Cardiac muscle cell (in vitro differentiated cells and primary cell): ENCODE measurements at places on chromosomes 13 and 19. TPM values are rescaled to one million over a fixed set of nuclear protein-coding genes. Genes with fewer than 3 reads are reported as not detected.

COLGALT1 gene
- total RNA-seq: 62.9 and 93.5 TPM in 2 replicates

LILRA6 gene
- 0.15 and 0.18 TPM in 2 replicates for total RNA-seq

RETN gene
- total RNA-seq: not detected in 2 replicates

EFNB2 gene
- total RNA-seq: 10.9 and 11.1 TPM in 2 replicates

HSH2D gene
- not detected in 2 replicates for total RNA-seq

ZNF44 gene
- 8.2 and 10.9 TPM in 2 replicates for total RNA-seq

TPRX1 gene
- total RNA-seq: not detected in 2 replicates

ZNF66 gene
- total RNA-seq: 5.0 and 5.5 TPM in 2 replicates

ELANE gene
- not detected in 2 replicates for total RNA-seq

SLC10A2 gene
- total RNA-seq: not detected in 2 replicates

DAND5 gene
- total RNA-seq: 0.67 TPM in 1 of 2 replicates, not detected in the other

RPL21 gene
- 367 and 371 TPM in 2 replicates for total RNA-seq

TEX29 gene
- not detected in 2 replicates for total RNA-seq

FCER2 gene
- not detected in 2 replicates for total RNA-seq

IFI30 gene
- total RNA-seq: 0.98 and 1.4 TPM in 2 replicates

NRTN gene
- total RNA-seq: 28.2 and 36.1 TPM in 2 replicates

KIR3DL1 gene
- not detected in 2 replicates for total RNA-seq

MAP4K1 gene
- total RNA-seq: 2.4 and 3.9 TPM in 2 replicates

TNFSF13B gene
- 0.46 and 0.69 TPM in 2 replicates for total RNA-seq

DNA sequence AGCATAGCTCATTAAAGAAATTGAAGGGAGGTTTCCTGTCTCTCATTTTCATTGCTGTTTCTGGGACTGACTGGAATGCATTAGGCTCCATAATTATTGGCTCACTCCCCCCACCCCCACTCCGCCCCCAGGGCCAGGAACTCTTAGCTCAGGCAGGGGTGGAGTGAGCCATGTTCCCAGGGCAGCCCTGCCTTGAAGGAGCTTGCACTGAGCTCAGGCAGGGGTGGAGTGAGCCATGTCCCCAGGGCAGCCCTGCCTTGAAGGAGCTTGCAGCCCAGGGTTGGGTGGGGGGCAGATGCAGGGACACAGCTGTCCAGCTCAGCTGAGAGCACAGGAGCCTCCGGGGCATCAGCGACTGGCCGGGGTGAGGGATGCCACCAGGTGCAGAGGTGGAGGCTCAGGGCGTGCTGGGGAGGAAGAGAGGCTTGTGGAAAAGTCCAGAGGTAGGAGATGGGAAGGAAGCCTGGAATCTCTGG is 39.1 kb upstream of the TFDP1 start:
- peak; percentile 16 for DNase-seq

DNA sequence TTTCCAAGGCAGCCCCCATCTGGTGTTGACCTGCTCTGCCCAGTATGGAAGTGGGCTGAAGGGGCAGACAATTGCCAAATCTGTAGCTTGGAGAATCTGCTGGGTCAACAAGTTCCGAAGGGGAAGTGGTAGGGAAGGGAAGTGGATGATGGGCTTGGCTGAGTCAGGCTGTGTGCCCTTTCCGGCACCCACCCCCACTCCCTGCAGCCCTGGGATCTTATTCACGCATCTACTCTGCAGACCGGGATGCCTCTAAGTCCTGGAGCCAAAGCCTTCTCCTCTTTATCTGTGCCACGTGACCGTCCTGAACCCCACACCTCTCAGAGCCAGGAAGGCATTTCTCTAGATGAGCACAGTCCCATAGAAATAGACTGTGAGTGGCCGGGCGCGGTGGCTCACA is 7.5 kb upstream of the C5AR2 start:
- DNase-seq: no peak

- DNase-seq: peak; percentile 62
Measured at GRCh38 chr13:45615501-45616101, at the start of gene ERICH6B. Gene ERICH6B, minus strand, starts transcription at chr13:45615739. Its CDS starts 18,734 bp downstream, at chr13:45597005.

- DNase-seq: no peak
Measured at GRCh38 chr19:51173681-51174080, 31.6 kb downstream of the SIGLEC7 start.

- no peak for DNase-seq
Measured at GRCh38 chr13:23707674-23708073, 137.5 kb downstream of the TNFRSF19 start.

- DNase-seq: no peak
Measured at GRCh38 chr13:29513002-29513980, 82.2 kb downstream of the SLC7A1 start.

DNA sequence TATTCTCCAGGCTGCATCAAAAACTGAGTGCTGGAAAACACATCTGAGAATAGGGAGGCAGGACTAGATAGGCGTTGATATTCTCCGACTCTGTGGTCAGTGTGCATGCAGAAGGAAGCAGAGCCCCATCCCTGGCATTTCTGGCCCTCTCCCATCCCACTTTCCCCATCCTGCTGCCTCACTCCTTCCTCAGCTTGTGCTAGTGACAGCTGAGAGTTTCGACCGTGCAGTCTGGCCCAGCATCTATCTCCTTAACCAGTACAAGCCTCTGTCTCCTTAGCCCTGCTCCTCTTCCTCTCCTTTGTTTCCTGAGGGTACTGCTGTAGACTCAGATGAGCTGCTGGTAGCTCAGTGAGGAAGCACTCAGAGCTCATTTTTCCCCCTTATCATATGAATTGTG is 163.2 kb downstream of the SUCLA2 start:
- DNase-seq: no peak

DNA sequence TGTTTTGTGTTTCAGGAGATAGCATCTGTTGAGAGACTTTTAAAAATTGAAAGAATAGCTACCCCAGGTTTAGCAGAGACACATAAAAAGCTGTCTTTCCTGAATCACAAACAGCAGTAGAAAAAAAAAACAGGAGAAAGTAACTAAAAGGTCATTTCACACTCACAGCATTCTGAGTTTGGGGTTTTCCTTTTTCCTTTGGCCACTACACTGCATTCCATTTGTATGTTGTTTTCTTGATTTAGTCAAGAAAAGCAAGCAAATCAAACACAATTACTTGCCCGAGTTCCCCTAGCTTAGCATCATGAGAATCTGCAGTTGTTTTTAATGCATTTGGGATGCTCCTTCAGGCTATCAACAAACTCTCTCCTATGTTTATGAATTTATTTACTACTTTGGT is 161.0 kb downstream of the KCTD12 start:
- no peak for DNase-seq

- peak; percentile 91 for DNase-seq
Measured at GRCh38 chr19:4713384-4713951, 10.2 kb downstream of the DPP9 start.

DNA sequence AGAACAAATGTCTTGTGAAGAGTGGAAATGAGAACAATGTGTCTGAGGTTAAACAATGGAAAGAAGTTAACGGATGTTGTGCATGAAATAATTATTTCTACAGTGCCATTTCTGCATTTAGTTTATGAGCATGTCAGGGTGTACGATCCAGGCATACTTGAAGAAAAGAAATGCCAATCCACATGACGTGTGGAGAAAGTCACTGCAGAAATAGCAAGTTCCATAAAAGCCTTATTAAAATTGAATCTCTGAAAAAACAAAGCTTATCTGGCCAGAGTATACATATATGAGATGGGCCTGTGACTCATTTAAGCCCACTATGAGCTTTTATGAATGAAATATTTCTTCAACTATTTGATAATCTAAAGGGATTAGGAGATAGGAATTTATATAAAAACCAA is 426.1 kb downstream of the EFNB2 start:
- DNase-seq: no peak

DNA sequence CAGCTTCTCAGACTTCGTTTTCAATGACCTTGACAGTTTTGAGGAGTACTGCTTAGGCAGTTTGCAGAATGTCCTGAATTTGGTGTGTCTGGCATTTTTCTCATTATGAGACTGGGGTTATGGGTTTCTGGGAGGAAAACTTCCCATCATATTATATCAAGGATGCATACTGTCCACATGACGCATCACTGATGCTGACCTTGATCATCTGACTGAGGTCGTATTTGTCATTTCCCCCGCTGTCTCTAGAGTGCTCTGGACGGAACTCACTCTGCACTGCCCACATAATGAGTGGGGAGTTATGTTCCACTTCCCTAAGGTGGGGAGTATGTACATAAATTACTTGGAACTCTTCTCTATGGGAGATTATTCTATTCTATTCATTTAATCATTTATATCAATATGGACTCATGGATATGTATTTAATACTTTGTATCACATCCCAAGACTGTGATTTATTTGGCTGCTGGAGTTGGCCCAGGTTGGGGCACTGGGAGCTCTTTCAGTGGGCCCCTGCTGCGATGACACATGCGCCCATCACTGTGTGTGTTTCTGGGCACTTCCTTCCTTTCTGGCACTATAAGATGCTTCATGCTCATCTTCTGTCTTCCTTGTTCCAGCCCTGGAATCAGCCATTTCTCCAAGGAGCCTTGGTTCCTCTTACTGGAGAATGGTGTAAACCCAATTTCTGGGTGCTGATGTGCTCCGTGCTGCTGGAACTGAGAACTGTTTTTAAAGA is 138.6 kb downstream of the MIPEP start:
- DNase-seq: no peak

GRCh38 chr19:3434630-3435553 is 45.4 kb downstream of the SMIM24 start:
- DNase-seq: peak; percentile 98

DNA sequence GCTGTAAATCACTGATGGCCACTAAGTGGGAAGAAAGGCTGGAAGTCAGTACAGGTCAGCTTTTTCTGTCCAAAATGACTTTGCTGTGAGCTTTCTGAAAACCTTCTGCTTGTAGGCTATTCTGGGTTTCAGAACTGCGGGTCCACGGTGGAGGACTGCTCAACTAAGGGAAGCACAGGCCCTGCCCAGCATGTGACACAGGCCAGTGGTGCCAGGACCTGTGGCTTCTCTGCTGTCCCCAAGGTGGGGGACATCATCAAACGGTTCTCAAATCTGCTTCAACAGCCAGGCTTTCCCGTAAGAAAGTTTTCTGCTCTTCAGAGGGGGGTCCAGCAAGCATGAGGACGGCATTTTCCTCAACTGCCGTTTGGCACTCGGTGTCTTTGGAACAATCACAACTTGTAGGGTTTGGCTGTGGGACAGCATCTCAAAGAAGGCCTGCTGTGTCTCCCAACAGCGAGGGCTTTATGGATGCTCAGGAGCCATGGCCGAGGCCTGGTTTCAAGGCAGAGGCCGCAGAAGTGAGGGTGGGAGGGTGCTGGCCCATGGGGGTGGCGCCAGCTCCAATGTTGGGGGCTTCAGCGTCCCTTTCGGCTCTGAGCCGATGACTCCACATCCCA is 3.8 kb downstream of the SGTA start:
- no peak for DNase-seq

- no peak for DNase-seq
Measured at GRCh38 chr13:99380921-99381645, 73.9 kb upstream of the GPR183 start.

DNA sequence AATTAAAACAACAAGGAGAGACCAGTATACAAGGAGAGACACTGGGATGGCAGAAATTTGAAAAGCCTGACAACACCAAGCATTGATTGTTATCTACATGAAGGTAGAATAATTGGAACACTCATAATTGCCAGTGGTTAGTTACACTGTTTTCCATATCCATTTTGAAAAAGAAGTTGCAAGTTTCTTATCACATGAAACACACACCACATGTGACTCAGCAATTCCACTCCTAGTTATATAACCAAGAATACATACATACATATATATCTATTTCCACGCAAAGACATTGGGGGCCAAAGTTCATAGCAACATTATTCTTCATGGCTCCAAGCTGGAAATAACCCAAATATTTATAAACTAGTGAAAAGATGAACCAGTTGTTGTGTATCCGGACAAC is 15.2 kb upstream of the PABPC3 start:
- no peak for DNase-seq

GRCh38 chr19:10269333-10270179 is 1.4 kb upstream of the ICAM1 start:
- peak; percentile 86 for DNase-seq

GRCh38 chr13:27006519-27007161 is 165.0 kb downstream of the USP12 start:
- peak; percentile 46 for DNase-seq

DNA sequence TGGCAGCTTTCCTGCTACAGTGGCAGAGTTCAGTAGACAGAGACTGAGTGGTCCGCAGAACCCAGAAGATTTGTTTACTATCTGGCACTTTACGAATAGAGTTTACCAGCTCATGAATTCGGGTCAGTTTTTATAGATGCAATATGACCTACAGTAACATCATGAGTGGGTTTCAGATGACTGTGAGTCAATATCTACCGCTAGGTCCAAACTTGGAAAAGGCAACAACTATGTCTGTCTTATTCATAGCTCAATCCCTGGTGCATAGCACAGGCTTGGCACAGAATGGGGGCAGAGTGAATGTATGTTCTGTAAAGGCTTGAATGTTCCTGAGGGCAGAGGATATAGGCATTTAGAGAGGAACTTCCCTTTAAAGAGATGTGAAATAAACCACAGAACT is 65.2 kb downstream of the RAP2A start:
- no peak for DNase-seq

DNA sequence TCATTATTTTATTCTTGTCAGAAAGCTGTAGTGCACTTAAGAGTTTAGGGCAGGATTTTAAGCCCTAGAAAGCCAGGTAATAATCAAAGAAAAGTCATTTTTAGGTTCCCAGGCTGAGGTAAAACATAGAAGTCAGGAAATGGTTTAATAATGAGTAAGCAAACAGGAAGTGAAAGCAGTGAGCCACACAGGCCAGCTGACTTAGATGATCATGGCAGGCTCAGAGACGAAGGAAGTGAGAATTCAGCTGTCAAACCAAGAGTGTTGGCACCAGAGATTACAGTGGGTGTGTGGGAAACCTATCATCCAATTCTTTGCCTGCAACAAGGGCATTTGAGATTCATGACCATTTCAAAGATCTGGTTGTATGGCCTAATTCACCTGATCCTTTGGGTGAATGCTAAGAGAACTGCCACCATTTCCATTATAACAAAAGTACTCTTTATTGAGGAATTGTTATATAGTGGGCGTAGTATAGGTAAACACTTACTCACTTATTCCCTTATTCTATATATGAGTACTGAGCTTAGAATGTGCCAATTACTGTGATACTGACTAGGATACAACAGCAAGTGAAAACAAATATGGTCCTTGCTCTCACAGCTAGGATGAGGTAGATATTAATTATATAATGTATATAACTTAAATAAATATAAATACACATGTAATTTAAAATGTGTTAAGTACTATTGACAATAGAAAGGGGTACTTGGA is 103.7 kb upstream of the EDNRB start:
- DNase-seq: peak; percentile 70

DNA sequence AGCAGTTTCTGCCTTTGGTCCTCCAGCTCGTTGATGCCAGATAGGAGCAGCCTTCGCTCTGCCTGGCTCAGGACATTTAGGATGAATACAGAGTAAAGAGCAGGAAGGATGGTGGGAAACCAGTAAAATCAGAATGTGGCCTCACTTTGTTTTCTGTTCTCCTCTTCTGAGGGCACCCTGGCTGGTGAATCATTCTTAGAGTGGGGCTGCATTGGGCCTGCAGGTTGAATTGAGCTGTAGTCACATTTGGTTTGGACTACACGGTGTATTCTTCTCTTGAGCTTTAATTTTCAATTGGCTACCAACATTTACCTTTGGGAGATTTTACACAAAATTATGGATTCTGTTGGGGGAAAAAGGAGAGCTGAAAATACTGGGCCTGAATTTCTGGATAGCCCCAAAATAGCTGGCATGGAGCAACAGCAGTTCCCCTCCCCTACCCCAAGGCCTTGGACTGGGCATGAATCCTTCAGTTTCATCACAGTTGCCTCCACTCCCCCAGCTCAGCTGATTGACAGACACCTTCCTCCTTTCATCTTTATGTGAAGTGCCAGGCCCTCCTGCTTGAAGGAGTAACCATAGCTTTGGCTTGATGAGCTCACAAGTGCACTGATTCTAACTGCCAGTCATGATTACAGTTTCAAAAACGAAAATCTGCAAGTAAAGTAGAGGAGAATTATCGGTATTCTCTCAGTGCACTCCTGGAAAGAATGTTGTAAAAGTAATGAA is 24.3 kb downstream of the ERCC5 start:
- DNase-seq: no peak

- peak; percentile 82 for DNase-seq
Measured at GRCh38 chr19:4456843-4457653, 546 bp downstream of the UBXN6 start.
